ENCODE measurements at places on chromosomes 1 and 21.

DNA sequence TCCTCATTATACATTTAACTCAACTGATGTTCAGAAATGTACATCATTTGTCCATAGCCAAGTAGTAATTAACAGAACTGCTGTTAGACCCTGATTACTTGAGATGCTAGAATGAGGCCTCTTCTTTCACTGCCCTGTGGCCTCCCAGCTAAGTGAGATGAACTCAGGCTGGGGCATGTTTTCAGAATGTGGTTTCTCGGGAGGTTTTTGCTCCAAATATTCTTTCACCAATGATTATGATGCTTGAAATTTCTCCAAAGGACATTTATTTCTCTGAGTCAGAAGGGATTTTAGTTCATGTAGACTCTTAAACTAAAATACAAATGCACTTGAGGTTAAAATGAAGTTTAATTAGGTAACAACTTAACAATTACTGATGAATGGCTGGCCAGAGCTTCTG, 34.6 kb upstream of the ADAMTS5 start:
- DNase-seq, result no peak

GRCh38 chr1:89279011-89279466, 6.4 kb upstream of the GBP5 start:
- DNase-seq, result no peak

DNA sequence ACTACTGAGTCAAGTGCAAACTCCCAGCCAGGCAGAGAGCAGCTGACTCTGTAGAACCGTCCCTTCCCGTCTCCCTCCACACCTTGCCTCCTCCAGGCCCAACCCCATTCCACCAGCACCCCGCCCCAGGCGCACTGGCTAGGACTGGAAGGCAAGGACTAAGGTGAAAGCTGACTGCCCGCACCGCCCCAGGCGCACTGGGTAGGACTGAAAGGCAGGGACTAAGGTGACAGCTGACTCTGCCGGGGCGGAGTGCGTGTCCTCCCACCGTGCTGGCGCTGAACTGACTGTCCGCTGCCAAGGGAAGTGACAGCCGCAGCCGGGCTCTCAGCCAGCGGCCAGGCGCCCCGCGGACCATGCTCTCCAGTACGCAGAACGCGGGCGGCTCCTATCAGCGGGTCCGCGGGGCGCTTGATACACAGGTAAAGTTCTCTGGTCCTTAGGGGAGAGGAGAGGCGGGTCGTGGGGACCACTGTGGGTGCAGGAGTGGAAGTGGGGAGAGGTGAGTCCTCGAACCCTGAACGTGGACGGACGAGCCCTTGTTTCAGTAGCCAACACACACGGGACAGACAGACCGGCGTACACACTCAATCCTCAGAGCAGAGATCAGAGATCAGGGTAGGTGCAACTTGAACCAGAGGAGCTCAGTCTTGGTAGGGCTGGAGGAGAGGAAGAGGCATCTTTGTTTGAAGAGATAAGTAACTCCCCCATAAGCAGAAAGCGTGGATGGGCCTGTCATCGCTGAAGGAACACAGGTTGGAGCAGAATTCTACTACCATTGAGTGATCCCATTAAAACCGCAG, 58.0 kb downstream of the RBM11 start:
- no peak for DNase-seq

- DNase-seq, result no peak
Measured at GRCh38 chr1:180183426-180183825, 28.8 kb downstream of the QSOX1 start.

DNA sequence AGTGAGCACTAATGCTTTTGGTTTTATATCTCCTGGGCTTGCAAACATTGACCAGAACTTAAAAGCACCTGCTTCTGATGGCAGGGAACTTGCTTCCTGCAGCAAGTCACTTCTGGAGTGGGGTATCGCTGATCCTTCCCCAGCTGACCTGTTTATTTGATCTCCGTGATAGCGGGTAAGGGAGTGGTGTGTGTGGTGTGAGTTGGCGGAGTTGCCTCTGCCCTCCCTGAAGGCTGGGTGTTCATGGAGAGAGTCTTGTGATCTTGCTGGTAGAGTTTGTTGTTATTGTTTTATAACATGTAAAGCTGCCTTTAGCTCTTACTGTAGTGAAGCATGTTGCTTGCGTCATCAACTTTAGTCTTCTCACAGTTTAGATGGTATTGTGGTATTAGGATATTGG, 3.9 kb downstream of the MFN2 start:
- no peak for DNase-seq

DNA sequence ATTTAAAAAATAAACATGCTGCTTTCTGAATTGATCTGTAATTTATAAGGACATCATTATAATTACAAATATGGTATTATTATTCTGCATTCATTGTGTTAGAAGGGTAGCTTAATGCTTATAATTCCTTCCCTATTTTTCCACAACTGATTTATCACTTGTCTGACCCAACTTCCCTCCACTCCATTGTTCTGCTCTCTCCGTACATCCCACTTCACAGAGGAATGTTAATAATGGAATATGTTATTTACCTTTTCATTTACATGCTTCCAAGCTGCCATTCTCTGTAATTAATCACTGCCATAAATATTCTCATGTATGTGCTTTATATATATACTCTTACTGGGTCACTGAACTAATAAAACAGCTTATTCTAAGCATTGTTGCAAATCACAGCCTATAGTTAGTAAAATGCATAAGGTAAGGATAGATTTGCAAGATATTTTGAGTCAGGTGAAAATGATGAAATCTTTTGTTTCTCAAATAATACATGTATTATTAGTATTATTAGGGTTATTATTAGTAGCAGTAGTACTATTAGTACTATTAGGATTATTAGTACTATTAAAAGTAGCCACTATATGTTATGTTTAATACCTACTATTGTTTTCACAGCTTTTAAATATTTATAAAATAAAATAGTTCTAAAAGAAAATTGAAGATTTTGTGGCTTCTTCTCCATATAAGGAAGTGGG, 70.6 kb upstream of the NEK7 start:
- no peak for DNase-seq

GRCh38 chr1:86703696-86704457, 499 bp upstream of the SH3GLB1 start:
- peak; percentile 8 for DNase-seq

DNA sequence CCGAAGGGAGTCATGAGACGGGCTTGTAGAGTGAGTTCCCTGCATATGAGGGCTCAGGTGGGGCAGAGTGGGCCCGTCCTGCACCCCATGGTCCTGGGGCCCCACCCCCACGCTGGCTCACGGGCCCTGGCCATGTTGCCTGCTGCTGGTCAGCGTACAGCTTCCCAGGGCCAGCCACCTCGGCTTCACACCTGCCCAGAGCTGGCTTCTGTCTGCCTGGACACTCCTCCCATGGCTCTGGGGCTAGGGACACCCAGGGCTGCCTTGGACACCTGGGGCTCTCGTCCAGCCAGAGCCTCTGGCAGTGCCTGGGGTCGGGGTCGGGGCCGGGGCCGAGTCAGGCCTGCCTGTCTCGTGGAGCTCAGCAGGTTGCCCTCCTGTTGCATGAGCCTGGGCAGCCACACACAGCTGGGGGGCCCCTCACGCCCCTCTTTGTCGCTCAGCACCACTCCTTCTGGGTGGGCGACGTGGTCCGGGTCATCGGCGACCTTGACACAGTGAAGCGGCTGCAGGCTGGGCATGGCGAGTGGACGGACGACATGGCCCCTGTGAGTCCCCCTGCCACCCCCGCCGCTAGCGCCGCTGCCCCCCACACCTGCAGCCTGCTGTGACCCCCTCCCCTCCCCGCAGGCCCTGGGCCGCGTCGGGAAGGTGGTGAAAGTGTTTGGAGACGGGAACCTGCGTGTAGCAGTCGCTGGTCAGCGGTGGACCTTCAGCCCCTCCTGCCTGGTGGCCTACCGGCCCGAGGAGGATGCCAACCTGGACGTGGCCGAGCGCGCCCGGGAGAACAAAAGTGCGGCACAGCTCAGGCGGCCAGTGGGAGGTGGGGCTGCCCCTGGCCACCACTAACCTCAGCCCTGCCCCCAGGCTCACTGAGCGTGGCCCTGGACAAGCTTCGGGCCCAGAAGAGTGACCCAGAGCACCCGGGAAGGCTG, 5.5 kb upstream of the MMP23B start:
- DNase-seq, result no peak
